Activated CD4-positive, alpha-beta memory T cell treated with anti-CD3 and anti-CD28 coated beads for 36 hours (primary cell): ENCODE measurements at places on chromosomes 5 and 9. TPM values are rescaled to one million over a fixed set of nuclear protein-coding genes. Genes with fewer than 3 reads are reported as not detected.

DNA sequence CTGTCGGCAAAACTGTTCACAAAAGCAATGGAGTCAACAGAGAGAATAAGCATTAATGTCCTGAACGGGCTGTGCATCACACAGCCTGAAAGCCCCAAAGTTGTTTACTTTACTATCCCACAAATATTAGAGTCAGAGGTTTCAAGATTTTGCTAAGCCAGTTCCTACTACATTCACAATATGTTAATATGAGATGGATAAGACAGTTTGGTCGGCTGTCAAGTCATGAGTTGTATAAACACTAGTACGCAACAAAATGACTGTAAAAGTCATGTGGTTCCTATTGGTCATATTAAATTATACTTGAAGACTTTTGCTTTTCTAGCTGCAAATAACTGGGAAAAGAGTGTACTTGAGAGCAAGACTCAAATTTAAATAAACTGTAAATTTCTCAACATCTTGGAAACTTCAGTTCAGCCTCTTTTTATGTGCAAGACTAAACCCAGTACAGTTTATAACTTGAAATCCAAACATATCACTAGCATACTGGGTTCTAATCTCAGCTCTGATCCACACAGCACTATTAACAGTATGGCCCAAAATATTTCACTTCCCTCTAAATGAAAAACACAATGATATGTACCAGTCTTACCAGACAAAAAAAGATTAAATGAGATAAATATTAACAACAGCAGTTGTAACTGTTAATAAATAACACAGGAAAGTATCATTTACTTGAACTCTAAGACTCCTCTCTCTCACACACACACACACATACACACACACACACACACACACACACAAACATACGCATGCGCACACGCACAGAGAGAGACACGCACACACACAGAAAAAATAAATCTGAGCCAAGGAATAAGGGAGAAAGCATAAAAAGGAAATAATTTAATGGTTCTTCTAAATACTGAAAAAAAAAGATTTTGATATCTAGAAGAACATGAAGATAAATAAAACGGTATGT is 33.1 kb downstream of the FANCC start:
- no peak for DNase-seq

The FST gene
- 0.65 TPM for total RNA-seq

- DNase-seq = no peak
Observed at GRCh38 chr9:38282756-38283155, 109.7 kb upstream of the ALDH1B1 start.

GRCh38 chr9:35743452-35743851 is 5.6 kb downstream of the GBA2 start:
- DNase-seq = no peak
